NCI-H1436 treated with DMSO at 0.1 percent for 48 hours (cell line): ENCODE measurements at places on chromosomes 7 and 10.

DNA sequence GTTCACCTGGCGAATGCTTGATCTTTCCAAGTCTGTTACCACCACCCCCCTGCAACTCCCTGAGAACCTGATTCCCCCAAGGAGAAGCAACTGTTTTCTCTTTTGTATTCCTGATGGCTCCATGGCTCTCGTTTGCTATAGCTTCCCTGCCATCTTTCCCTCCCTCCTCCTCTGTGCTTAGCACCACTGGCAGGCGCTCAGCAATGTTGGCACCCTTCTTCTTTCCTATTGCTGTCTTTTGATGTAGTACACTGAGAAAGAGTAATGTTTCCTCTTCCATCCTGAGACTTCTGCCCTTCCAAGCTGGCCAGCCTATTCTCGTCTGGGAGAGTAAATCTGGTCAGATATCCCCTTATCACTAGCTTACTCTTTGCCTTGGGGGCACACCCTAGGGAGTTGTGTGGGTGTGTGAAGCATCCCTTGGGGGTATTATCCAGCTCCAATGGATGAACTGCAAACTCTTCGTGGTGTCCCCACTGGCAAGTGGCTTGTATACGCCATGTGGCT lies 74.0 kb downstream of the BMPER start:
- DNase-seq: no peak

- DNase-seq: no peak
Measured at GRCh38 chr7:1669064-1669951, 769 bp upstream of the ELFN1 start.

DNA sequence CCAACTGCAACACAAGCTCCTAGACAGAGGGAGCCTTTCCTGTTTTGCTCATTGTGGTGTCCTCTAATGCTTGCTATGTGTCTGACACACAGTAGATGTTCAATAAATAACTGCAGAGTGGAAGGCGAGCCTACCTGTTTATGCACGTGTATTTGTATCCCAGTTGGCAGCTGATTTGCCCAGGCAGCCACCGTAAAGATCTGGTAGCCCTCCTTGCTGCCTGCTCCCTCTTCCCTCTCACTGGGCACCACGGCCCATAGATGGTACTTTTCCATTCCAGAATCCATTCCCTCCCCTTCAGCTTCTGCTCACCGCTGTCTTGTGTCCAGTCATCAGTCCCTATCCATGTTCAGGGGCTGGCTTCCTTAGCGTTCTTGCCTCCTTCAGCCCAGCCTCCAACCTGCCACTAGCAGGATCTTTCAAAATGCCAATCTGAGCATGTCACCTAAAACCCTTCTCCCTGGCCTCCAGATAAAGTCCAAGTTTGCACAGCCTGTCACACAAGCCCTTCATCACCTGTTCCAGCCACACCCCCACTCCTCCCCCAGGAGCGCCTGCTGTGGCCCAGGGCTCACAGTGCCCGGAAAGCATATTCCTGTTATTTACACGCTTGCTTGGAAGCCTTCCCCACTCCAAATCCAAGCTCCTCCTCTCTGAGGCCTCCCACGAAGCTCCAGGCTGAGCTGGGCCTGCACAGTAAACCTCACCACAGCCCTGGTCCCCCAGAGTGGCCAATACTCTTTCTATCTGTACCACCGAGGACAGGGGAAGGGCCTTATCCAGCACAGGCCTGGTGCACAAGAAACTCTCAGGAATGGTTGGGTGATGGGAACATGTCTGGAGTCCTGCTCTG lies 21.0 kb downstream of the ZCCHC24 start:
- DNase-seq: no peak

- no peak for DNase-seq
Measured at GRCh38 chr10:13483951-13484350, 44.9 kb downstream of the BEND7 start.

DNA sequence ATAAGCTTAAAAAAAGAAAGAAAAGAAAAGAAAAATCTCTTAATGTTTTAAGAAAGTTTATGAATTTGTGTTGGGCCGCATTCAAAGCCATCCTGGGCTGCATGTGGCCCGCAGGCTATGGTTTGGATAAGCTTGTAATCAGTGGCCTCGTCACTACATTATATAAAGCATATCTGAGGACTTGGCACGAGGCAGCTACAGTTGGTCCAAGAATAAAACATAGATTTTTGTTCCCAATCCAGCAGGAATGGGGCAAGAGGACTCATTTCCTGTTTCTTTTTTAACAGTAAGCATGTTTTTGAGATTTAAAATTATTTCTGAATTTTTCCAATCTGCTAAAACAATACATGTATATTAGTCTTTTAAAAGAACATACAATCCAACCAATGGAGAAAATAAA lies 28.6 kb downstream of the MCM10 start:
- DNase-seq: no peak

GRCh38 chr10:119344381-119344780 lies 137.0 kb downstream of the GRK5 start:
- DNase-seq: no peak

GRCh38 chr10:79947787-79948424 lies 999 bp downstream of the SFTPD start:
- DNase-seq: no peak

- no peak for DNase-seq
Measured at GRCh38 chr7:101869026-101869900, 51.8 kb downstream of the CUX1 start.

DNA sequence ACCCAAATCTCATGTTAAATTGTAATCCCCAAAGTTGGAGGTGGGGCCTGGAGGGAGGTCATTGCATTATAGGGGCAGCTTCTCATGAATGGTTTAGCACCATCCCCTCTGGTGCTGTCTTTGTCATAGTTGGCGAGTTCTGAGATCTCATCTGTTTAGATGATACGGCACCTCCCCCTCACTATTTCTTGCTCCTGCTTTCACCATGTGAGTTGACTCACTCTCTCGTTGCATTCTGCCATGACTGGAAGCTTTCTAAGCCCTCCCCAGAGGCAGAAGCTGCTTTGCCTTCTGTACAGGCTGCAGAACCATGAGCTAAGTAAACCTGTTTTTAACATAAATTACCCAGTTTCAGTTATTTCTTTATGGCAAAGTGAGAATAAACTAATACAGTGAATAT lies 18.9 kb upstream of the ZNF138 start:
- DNase-seq: no peak

DNA sequence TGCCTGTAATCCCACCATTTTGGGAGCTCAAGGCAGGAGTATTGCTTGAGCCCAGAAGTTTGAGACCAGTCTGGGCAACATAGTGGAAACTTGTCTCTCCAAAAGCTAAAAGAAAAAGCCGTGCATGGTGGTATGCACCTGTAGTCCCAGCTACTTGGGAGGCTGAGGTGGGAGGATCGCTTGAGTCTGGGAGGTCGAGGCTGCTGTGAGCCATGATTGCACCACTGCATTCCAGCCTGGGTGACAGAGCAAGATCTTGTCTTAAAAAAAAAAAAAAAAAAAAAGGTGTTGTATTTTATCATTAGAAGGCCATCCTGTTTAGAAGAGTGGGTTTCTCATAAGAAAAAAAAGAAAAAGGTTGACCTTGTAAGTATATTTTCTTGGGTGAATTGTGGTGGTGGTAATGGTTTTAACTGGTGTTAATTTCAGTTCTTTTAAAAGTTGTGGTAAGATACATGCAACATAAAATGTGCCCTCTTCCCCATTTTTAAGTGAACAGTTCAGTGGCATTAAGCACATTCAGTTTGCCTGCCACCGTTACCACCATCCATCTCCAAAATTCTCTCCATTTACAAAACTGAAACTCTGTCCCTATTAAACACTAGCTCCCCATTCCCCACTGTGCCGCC lies 34.7 kb downstream of the GRIFIN start:
- DNase-seq: no peak

DNA sequence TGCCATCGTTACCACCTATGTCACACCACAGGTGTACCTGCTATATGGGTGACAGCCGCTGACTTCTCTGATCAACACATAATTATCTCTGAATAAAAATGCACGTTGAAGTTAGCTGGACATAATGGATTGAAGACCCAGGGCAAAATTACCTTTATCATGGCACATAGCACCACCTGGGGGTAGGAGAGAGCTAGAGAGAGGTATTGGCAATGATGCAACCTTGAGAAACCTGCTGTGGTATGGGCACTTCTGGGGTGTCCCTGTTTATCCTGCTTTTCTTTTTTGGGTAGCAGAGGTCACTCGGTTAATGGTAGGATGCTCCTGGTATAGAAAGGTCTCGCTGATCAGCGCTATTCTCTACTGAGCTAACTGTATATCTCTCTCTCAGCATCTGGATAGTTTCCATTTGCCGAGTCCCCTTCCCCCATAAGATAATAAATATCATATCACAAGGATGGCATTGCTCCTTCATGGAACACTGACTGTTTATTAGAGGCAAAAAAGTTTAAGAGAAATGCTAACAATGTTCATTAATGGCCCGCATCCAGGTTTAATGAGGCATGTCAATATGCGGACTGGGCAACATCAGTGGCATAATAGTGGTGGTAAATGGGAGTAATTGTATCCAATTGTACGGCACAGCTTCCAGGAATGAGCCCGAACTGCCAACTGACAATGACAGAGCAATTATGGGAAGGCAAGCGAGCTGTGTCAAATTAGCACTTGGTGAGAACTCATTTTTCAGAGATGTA lies 323.1 kb downstream of the TFEC start:
- DNase-seq: peak; percentile 52

DNA sequence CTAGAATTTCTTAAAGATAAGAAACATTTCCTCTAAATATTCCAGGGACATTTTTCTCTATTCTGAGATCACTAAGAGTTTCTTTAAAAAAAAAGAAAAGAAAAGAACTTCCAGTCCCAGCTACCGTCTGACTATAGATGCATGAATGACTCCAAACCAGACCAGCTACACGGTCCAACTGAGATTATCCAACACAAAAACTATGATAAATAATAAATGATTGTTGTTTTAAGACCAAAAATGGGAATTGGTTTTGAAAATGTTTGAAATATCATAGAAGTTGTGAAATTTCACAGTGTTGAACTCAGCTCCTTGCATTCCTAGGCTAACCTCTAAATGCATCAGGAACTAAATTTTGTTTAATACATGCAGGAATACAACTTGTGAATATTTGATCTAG lies 1619.6 kb upstream of the LRRTM3 start:
- no peak for DNase-seq

GRCh38 chr7:31416381-31416870 lies 75.9 kb upstream of the NEUROD6 start:
- DNase-seq: no peak

DNA sequence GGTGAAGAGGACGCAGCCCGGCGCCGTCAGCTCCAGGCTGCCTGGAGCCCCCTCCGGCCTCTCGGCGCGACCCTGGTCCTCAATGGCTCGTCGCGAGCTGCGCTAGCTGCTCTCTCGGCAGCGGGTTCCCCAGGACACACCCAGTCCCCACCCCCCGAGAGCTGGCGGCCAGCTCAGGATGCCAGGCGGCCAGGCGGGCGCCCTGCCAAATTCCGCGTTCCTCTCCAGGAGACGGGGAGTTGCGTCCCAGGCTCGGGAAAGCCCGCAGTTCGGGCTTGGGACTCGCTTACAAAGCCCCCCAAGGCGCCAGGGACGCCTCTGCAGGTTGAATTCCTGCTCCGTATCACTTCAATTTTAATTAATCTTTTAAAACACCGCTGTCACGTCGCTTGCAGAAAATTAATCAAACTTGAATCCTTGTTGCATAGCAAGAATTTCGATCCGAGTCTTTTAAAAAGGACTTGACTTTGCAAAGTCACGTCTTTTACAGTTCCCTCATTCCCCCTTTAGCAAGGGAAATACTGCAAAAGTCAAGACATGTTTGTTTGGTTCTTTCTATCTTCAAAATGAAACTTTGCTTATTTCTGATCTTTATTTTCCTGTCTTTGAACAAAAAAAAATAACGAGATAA lies 28.2 kb downstream of the SKIDA1 start:
- DNase-seq: peak; percentile 43

DNA sequence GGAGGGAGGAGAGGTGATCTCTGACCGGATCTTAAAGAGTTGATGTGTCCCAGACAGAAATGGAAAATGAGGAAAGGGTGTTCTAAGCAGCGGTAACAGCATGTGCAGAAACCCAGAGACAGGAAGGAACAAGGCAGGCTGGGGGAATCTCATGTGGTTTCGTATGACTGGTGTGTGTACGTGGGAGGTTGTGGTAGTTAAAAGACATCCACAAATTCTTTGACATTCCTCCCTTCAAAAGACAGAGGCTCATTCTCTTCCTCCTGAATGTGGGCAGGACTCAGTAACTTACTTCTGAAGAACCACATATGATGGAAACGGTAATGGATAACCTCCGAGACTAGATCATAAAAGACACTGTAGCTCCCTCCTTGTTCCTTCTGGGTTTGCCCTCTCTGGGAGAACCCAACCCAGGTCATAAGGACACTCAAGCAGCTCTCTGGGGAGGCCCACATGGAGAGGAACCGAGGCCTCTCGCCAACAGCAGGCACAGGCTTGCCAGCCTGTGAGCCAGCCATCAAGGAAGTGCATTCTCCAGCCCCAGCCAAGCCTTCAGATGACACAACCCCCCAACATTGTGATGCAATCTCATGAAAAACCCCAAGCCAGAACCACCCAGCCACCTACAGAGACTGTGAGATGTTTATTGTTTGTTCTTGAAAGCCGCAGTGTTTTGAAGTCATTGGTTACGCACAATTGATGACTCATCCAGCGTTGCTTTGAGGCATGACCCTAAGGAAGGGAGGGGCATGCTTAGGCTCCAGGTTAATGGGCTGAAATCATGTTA lies 116.0 kb downstream of the SLIT1 start:
- DNase-seq: no peak

DNA sequence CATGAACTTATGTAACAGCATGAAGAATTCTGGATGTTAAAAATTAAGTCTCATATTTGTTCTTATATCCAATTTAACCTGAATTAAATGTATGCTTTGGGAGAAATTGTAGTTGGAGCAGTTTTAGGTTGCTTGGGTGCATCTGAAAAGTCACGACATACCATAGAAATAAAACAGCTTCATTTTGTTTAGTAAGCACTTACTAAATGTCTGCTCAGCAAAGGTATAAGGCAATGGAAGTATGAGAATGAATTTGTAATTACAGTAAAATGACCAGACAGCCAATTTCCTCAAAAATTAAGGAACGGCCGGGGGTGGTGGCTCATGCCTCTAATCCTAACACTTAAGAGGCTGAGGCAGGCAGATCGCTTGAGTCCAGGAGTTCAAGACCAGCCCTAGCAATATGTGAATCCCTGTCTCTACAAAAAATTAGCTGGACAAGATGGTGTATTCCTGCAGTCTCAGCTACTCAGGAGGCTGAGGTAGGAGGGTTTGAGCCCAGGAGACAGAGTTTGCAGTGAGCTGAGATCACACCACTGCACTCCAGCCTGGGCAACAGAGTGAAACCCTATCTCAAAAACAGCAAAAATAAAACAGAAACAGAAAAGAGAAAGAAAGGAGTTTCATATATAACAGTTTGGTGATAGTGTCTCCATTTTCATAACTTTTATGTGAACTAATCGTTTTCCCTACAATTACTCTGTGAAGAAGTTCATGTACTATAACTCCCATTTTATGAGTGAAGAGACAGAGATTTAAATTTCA lies 47.2 kb upstream of the KLF6 start:
- DNase-seq: no peak

GRCh38 chr7:112147793-112148361 lies 58.3 kb downstream of the DOCK4 start:
- DNase-seq: no peak

GRCh38 chr10:105023211-105024111 lies 382.4 kb downstream of the SORCS3 start:
- DNase-seq: no peak
